ENCODE measurements at places on chromosomes 7 and 10.

GRCh38 chr10:75398200-75398691 is 3.3 kb downstream of the ZNF503 start:
- no peak for DNase-seq

DNA sequence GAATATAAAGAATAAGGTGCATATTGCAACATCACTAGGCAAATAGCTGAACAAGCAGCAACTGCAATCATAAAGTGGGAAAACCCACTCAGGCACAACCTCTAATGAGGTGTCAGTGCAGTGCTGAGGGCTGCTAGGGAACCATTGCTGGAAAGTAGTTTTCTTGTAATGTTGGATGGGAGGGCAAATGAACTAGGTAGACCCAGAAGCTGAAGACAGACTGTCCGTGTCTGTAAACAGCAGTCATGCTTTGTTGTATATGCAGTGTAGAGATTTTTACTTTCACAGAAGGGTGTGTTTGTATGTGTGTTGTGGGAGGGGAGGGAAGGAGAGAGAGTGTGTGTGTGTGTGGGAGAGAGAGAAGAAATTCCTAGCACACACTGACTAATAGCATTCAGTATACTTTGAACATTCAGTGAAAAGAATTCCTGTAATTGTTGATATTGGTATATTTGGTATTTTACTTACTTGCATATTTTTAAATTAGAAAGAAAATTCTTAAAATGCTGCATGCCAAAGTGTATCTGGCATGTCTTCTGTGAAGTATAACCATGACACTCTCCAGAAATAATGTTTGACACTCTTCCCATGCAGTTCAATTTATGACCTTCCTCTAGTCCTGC is 28.8 kb downstream of the ITGB8 start:
- no peak for DNase-seq

- DNase-seq: no peak
These were observed 9.7 kb downstream of the GBX1 start for GRCh38 chr7:151157645-151158329.

DNA sequence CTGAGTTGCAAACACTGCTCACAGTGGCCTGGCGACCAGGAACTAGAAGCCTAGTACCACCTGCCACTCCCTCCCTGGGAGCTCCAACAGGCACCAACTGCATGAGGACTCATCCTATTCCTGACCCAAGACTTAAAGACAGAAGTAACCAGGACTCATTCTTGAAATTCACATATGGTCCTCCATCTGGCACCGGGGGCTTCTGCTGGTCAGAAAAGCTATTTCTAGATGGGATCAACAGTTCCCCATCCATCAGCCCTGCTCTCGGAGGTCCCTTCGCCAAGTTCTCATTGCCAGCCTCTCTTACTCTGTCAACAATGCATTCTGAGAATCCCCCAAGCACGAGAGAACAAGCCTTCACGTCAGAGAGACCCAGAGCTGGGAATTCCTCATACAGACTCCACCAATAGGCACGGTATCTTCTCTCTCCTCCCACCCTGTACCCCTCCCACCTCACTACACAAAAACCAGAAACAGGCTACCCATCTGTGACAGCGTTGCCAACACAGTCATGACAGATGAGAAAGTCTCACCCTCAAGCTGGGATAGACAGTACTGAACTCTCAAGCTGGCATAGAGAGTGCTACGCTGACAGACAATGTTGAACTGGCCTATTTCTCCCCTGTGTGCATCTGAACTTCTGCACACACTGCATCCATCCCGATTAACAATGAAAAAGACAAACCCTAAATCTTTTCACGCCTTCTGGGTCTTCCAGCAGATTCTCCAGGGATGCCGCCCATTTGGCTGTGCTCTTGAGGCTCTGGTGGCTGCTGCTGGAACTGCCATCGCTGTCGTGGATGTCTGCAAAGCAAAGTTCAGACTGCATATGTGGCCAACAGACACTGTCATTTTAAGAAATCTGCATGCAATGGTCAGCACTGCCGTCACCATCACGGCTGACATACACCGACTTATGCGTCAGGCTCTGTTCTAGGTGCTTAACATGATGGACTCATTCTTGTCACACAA is 15.6 kb downstream of the RGS10 start:
- DNase-seq: no peak

DNA sequence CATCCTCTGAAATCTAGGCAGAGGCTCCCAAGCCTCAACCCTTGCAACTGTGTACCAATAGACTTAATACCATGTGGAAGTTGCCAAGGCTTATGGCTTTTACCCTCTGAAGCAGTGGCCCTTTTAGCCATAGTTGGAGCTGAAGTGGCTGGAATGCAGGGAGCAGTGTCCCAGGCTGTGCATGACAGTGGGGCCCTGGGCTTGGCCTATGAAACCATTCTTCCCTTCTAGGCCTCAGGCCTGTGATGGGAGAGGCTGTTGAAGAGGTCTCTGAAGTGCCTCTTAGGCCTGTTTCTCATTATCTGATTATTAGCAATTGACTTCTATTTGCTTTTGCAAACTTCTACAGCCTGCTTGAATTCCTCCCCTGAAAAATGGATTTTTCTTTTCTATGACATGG is 612.7 kb upstream of the ZWINT start:
- no peak for DNase-seq

- DNase-seq: no peak
These were observed 206.2 kb upstream of the YAE1 start for GRCh38 chr7:39360038-39360437.
